ENCODE measurements at places on chromosomes 16 and 17.

GRCh38 chr17:34578016-34578415 lies 1.4 kb upstream of the TMEM132E start:
- DNase-seq = no peak

DNA sequence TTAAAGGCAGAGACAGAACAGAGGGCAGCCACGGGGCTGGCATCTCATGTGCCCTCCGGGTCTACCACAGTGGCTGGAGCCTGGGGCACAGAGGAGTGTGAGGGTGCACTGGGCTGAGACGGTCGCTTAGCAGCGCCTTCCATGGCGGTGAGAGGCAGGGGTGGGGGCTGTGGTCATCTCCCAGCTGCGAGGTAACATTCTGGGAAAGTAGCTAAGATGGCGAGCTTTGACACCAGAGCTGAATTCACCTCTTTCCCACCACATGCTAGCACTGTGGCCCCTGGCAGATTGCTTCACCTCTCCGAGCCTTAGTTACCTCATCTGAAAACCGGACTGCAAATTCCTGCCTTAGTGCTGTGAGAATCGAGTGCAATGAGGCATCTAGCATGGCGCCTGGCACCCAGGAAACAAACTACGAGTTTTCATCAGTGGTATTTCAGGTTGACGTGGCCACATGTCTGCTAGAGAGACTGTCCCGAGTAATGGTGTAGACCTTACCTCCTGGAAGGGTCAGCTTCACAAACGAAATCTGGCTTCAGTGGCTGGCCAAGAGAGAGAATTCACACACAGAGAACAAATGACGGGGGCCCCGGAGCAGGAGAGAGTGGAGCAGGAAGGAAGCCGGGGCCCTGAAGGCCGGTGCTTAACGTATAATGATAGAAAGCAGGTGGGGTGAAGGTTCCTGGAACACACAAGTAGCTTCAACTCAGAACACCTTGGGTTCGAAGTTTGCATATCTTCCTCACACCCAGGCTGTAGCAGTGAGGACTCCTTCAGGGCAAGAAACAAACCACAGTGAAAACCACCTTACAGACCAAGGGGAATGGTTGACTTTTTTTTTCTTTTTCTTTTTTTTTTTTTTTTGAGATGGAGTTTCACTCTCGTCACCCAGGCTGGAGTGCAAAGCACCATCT lies 63.9 kb upstream of the RPH3AL start:
- DNase-seq = no peak

GRCh38 chr17:43669971-43670644 lies 8.4 kb upstream of the MEOX1 start:
- DNase-seq = peak; percentile 36

- peak; percentile 78 for DNase-seq
Measured at GRCh38 chr17:9644910-9645751, at the start of gene USP43. Gene USP43, plus strand, starts transcription at chr17:9645517. Its CDS starts 116 bp downstream, at chr17:9645633.

- DNase-seq = no peak
Measured at GRCh38 chr16:1278477-1278876, 22.6 kb downstream of the TPSD1 start.

DNA sequence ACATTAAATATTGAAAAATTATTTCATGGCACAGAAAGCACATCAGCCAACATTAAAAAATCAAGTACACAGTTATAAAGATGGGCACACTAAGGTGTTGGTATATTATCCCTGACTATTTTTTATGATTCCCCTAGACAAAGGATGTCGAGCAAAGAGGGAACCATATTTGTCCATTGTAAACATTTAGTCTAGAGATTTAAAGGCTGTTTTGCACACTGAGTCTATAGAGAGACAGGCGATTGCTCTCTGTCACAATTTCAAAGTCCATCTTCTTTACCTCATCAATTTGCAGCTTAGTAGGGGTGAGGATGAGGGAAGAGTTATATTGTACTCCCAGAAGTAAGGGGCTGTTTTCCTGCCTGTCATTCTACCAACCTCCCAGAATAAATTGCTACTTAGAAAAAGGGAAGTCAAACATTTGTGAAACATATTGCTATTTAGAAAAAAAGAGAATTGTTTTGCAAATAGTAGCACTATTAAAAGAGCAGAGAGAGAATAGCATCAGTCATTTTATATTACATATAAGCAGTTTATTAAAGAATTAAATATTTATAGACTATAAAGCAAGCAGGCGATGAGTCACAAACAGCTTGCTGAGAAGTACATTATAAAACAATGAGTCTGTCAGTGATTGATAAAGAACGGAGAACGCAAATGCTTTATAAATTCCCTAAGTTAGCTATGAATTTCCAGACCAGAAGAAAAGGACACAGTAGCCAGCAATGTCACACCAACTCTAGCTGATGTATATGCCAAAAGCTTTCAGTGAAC lies 270.6 kb upstream of the PMFBP1 start:
- DNase-seq = no peak

- no peak for DNase-seq
Measured at GRCh38 chr16:59899940-59900339, 1165.8 kb upstream of the GOT2 start.

DNA sequence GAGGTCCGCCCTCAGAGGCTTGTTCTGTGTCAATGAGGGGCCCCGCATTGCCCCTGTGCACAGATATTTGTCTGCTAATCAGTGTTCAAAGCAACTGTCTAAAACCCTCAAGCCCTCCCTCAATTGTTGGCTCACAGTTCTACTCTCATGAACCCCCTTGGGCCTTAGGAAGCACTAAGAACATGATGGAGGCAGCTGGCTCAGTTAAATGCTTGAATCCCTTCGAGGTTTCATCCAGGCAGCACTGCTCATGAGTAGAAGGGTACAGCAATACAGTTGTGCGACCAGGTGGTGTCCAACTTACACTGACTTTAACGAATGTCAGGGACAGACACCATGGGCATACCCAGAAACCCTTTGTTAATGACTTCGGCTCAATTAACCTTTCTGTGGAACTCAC lies 89.2 kb upstream of the WSCD1 start:
- no peak for DNase-seq

DNA sequence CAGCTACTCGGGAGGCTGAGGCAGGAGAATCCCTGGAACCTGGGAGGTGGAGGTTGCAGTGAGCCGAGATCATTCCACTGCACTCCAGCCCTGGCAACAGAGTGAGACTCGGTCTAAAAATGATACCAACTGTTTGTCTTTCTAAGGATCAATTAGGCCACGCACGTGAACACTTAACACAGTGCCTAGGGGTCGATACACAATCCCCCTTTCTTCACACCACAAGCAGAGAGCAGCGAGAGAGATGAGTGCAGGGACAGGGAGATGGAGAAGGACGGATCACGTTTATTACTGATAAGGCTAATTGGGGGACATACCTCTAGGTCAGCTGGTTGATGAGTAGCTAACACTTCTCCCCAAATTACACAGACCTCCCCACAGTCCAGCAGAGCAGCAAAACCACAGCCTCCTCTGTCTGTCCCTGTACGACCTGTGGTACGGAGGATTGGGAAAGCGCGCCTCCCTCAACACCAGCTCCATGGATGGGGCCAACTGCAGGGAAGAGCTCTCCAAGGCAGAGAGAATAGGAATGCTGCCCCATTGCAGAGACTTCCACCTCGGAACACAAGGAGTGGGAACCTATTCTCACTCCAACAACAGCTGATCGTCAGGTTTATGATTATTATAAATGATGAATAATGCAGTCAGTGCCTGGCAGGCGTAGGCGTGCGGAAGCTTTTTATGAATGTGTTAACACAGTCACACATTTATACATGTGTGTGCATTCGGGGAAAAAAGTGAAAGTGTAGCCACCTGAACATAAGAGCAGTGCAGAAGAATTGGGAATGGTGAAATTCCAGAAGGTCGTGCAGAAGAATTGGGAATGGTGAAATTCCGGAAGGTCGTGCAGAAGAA lies 155.1 kb downstream of the C16orf95 start:
- no peak for DNase-seq

DNA sequence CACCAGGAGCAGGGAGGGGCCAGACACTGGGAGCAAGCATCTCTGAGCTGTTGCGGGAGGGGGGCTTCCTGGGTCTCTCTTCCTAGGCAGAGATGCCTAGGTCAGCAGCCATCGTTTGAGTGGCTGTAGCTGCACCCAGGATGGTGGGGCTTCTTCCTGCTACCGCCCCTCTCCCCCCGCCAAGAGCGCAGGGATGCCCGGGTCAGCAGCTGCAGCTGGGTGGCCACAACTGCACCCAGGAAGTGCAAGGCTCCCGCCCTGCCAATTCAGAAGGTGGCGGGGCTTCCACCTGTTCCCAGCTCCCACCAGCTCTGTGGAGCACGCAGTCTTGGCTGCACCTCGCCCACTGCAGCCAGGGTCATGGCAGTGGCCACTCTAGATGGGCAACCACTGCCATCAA lies 47.8 kb downstream of the ESRP2 start:
- no peak for DNase-seq

- no peak for DNase-seq
Measured at GRCh38 chr17:22142091-22142490, 449.8 kb downstream of the KCNJ18 start.

GRCh38 chr16:1100084-1100800 lies 4.2 kb upstream of the C1QTNF8 start:
- DNase-seq = no peak

- peak; percentile 90 for DNase-seq
Measured at GRCh38 chr17:49227436-49228261, 2.9 kb downstream of the PHOSPHO1 start.

GRCh38 chr17:44219108-44219615 lies 313 bp downstream of the UBTF start:
- DNase-seq = peak; percentile 90

DNA sequence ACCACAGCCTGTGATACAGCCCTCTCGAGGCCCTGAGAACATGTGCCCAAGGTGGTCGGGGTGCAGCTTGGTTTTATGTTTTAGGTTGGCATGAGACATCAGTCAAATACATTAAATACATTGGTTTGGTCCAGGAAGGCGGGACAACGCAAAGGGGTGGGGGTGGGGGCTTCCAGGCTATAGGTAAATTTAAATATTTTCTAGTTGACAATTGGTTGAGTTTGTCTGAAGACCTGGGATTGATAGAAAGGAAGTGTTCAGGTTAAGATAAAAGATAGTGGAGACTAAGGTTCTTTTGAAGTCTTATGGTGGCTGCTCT lies 1.2 kb upstream of the ZKSCAN2 start:
- DNase-seq = no peak

DNA sequence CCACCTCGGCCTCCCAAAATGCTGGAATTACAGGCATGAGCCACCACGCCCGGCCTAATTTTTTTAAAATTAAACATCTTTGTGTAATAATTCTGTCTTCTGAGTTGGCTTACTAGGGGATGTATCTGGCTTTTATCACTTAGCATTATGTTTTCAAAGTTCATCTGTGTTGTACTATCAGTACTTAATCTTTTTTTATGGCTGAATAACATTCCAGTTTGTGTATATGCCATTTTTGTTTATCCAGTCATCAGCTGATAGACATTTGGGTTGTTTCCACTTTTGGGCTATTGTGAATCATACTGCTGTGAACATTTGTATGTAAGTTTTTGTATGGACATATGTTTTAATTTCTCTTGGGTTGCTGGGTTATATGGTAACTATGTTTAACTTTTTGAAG lies 69.0 kb downstream of the CHD9 start:
- no peak for DNase-seq

DNA sequence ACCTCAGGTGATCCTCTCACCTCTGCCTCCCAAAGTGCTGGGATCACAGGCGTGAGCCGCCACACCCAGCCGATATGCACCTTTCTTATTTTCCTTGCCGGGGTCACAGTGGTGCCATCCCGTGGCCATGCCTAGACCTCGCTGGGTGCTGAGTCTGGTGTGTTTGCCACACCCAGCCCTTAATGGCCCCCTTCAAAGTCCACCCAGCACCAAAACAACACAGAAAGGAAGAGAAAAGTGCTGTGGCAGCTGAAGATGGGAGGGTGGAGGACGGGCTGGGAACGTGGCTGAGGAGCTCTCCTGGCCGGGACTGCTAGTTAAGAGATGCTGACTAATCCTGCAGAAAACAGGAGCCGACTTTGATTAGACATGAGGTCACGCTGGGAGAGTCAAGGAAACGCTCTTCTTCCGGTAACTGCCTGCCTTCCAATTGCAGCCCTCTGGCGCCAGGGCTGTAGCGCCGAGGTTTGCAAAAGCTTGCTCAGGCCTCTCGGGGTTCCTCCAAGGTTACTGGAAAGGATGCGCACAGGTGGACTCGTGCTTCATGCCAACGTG lies 10.9 kb downstream of the SLC43A2 start:
- DNase-seq = peak; percentile 61

- no peak for DNase-seq
Measured at GRCh38 chr16:82715160-82715559, 88.4 kb downstream of the CDH13 start.

DNA sequence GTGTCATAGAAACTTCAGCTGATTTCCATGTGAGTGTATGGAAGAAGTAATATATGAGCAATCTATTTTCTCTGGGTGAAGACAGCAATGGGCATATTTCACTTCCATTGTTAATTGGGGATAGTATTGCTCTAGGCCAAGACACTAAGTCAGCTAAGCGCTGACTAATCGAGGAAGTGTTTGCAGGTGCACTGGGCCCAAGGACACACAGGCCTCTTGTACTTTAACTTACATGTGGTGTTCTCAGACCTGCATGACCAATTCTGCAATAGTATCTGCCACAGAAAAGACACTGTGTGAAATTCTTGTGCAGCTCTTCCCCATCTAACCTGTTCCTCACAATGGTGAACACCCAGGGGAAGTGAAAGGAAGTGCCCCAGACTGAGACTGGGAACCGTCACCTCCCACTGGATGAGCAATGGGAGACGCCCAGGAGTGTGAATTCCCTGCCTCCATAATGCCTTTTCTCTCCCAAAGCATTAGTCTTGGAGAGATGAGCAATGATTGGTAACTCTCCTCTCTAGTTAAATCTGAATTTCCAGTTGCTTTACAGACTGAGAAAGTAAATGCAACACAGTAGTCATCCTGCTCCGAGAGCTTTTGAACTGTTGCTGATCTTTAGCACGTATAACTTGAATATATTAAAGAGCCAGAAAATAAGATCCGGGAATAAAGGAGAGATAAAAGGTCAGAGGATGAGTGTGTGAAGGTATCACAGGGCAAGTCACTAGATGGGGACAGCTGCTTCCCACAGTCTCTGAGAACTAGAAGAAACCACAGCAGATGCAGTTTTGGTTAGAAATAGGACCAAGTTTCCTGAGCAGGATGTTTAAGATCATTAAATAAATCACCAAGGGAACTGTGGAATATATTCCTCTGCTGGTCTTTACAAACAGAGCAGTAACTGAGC lies 82.6 kb downstream of the CDK5R1 start:
- DNase-seq = no peak

DNA sequence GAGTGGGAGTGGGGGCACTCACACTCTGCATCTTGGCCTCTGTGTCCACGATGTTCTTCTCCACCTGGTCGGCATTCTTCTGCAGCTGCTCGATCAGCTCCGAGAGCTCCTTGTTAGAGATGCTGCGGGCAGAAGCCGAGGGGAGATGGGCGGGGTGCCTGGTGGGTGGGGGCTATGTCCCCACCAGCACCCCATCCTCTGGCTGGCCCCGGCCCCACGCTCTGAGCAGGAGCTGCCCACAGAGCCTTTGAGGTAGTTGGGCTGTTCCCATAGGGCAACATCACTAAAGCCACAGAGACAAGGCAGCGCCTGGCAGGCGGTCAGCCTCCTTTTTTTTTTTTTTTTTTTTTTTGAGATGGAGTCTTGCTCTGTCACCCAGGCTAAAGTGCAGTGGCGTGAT lies 26.1 kb downstream of the PPL start:
- no peak for DNase-seq

GRCh38 chr16:78994135-78994745 lies 606.3 kb downstream of the MAF start:
- no peak for DNase-seq

GRCh38 chr16:1509307-1510221 lies 16.4 kb downstream of the TELO2 start:
- DNase-seq = no peak

GRCh38 chr16:47778106-47778801 lies 317.1 kb downstream of the PHKB start:
- DNase-seq = no peak
